AG10803 (cell line): ENCODE measurements at places on chromosomes 6 and 20.

DNA sequence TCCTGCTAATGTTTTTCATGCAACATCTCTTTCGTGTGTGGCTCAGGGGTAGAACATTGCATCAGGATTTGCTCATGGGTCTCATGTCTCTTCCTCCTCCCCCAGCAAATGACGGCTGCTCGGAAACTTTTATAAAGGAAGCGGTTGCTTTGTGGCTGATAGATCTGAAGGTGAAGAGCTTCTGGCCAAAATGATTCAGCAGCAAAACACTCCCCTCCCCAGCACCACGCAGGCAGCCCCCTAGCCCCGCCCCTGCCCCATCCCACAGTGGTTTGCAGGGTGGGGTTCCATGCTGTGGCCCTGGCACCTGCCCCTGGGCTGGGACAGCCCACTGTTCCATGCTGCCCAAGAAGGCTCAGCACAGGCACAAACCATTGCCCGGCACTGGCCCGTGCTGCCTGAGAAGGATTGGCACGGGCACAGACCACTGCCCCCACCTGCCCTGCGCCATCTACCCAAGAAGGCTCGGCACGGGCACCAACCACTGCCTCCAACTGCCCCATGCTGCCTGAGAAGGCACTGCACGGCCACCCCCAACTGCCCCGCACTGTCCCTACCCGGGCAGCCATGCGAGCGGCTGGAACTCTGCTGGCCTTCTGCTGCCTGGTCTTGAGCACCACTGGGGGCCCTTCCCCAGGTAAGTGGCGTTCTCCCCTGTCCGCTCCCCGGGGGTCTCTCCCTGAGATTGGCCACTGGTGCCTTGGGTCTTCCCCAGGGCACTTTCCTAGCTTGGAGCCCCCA lies at the start of gene CST7:
Gene CST7, plus strand, starts transcription at position 331 of the 741 bp plus-strand sequence. Its CDS starts 237 bp downstream, at position 568.
- DNase-seq = no peak

DNA sequence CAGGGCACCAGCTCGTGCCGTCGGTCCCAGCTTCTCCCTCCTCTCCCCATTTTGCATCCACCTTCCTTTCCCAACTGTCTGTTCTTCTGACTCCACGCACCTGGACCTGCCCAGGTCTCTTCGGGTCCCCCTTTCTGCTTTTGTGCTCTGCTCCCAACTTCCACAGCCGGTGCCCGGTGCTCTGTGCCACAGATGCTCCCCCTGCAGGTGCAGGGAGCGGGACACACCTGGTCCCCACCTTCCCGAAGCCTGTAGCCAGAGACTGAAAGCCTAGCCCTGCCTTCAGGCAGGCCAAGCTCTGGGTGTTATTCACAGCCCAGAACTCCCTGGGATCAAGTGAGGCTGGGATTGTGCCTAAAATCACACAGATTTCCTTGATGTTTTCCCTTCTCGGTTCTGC lies 24.6 kb upstream of the BMP7 start:
- no peak for DNase-seq

DNA sequence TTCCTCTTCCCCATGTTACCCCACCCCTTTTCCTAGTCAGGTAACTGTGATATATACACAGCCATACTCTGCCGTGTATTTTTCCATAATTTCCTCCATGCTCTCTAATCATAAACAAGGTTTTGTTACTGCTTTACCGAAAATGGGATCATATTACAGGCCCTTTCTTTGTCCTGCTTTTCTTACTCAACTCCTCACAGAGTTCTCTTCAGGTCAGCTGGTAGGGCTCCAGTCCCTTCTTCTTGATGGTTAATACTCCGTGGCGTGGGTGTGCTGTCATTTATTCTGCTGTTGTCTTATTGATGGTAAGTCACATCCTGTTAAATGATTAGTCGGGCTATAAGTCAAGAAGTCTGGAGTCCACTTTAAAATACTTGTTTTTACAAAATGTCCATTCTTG lies 24.9 kb upstream of the PI16 start:
- peak; percentile 58 for DNase-seq

GRCh38 chr6:36679043-36679833 lies 724 bp downstream of the CDKN1A start:
- DNase-seq = peak; percentile 59

GRCh38 chr6:165245287-165245686 lies 64.1 kb downstream of the C6orf118 start:
- peak; percentile 49 for DNase-seq

DNA sequence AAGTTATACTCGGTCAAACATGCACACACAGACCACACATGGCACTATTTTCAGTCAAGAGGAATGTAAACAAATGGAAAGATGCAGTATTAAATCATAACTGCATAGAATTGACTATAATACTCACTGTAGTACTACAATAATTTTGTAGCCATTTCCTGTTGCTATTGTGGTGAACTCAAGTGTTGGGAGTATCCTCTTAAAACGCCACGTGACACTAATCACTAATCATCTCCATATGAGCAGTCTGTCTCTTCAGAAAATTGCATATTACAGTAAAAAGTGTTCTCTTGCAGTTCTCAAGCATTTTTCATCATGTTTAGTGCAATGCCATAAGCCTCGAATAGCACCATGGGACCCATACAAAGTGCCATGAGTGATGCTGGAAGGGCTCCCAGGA lies 258.7 kb upstream of the ID4 start:
- peak; percentile 66 for DNase-seq

DNA sequence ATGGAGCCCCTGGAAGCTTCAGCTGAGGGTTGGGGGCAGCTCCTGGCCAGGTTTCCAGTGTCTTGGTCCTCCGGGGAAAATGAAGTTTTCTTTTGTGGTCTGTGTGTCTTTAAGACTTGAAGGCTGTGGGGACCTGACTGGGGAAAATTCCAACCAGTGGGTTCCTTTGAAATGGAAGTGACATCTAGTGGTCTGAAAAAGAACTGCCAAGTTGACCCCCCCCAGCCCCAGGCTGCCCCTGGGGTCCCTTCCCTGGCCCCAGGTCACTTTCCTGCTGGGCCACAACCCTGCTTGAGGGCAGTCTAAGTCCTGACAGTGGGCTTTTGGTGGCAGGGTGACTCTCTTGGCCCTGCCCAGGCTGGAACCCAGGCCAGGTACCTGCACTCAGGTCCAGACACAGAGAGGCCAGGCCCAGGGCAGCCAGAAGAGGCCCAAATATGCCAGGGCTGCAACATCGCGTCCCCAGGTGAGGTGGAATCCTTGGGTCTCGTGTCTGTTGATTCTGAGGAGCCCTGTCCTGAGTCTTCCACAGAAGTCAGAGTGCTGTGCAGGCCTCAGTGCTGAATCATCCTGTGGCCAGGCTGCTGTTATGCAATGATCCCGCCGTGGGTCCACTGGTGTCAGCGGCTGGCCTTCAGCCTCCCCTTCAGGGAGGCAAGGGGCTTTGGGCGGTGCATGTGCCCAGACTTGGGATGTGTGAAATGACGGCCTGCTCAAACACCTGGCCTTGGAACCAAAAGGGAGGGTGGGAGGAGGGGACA lies 68.4 kb downstream of the VEGFA start:
- DNase-seq = peak; percentile 82

GRCh38 chr6:113662093-113662665 lies 195.0 kb upstream of the MARCKS start:
- no peak for DNase-seq

DNA sequence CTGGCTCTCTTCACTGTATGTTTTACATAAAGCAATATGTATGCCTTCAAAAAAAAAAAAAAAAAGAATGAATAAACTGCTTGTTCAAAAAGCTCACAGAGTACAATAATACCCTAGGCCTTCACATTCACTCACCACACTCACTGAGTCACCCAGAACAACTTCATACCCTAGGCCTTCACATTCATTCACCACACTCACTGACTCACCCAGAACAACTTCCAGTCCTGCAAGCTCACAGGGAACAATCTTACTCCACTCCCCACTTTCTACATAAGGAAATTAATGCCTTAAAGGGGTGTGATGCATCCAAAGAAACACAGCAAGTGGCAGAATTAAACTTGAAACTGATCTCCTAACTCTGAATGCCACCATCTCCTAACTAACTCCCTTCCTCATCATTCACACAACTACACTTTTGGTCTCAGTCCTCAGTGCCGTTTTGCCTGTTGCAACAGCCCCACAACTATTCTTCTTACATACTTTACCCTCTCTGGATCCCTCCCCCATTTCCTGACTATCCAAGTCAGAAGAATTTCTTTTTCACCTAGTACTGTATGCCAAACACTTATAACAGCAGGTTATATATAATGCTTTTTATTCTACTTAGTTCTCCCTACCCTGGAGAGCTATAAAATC lies 34.2 kb downstream of the NHSL1 start:
- peak; percentile 95 for DNase-seq

DNA sequence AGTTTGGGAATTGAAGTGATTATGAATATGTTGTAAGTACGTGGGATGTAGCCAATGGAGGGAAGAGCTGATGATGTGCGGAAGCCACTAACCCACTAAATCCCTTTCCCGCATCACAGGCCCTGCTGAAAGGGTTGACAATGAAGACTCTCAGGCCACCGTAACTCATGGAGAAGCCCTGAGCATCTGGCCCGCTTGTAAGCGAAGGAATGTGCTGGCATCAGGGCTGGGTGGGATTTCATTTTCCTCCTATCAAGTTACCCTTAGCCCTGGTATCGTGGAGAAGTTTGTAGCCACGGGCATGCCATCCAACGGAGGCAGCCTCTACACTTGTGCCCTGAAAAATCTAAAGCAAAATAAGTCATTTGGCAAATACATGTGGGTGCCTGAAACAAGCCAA lies 355.0 kb downstream of the CDH26 start:
- no peak for DNase-seq

DNA sequence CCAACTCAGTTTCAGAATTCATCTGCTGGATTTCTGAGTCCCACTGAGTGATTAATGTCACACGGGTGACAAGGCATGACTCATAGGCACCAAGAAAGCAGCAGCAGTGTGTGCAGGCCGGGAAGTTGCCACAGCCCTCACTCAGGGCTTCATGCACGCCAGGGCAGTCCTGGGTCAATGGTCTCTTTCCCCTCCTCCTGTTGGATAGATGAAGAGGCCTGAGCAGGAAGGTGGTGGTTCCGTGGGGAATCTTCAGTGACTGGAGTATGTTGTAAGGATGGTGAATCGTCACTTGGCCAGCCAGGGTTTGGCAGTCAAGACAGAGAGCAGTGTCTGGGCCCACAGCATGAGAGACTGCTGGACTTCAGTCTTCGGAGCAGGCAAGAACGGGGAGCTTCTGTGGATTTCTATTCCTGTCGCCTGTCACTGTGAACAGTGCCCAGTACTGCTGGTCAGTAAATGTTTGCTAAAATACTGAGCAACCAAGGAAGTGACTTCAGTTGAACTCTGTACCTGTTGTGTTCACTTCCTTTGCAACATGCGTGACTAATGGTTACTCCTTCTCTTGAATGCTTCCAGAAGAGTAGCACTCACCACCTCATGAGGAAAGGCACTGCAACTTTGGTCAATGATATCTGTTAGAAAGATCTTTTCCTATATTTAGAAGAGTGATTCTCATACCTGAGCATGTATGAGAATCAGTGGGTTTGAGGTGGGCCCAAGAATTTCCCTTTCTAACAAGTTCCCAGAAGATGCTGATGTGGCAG lies 62.0 kb upstream of the CD93 start:
- DNase-seq = peak; percentile 88

DNA sequence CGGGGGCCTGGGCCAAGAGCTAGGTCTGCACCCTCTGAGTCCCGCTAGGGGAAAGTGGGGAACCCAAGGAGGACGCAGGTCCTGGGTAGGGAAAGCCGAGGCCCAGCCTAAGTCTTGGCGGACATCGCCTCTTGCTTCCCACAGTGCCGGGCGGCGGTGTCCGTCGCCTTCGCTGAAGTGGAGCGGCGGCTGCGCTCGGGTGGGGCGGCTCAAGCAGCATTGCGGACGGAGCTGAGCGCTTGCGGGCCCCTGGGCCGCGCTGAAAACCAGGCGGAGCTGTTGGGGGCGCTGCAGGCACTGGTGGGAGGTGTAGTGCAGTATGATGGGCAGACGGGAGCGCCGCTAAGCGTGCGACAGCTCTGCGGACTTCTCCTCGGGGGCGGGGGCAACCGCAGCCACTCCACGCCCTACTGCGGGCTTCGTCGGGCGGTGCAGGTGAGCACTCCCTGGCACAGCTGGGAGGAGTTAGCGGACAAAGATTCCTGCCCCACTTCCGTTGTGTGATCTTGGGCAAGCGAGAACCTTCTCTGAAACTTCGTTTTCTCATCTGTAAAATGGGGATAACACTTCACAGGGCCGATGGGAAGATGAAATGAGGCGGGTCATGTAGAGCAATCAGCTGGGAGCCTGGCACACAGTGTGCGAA lies 4.2 kb downstream of the PRSS16 start:
- peak; percentile 25 for DNase-seq

DNA sequence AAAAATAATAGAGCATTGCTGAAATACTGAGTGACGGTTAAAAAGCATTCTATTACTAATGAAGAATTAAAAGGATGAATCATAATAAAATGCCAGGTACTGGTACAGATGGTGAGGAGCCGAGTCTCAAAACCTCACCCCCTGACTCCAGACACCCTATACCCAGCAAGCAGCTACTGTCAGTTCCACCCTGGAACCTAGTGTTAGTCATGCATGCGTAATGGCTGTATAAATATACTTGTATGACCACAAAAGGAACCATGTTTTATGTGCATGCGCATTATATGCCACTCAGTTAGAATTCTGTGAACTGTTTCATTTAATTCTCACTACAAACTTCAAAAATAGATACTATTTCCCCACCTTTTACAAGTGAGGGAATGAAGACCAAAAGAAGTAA lies 568.7 kb upstream of the RNF217 start:
- DNase-seq = no peak

DNA sequence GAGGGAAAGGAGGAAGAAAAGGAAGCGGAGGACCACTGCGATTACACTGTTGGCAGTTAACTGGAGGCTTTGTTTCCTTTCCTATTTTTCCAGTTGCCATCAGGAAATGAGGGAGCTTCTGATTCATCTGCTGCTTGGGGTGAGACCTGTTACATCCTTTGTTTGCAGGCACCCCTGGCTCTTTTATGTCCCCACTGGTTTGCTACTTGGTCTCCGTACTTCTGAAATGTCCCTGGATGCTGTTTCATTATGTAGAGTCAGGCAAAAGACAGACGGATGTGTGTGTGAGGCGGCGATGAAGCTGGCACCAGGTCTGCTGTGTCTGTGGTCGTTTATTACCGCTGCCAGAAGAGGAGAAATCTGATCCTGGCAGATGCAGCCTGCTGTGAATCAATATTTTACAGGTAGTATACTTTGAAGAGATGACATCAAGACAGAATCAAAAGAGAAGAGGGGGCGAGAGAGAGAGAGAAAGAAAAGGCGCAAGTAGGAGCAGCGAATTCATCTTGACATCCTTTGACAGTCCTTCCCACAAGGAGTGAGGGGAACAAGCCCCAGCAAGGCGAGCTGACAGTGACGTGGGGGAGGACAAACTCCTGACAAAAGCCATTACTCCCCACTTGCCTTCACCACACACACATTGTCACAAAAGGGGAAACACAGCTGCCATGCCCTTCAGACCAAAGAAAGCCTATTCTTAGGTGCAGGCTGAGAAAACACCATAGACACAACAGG lies 145.9 kb upstream of the FBXL4 start:
- no peak for DNase-seq

DNA sequence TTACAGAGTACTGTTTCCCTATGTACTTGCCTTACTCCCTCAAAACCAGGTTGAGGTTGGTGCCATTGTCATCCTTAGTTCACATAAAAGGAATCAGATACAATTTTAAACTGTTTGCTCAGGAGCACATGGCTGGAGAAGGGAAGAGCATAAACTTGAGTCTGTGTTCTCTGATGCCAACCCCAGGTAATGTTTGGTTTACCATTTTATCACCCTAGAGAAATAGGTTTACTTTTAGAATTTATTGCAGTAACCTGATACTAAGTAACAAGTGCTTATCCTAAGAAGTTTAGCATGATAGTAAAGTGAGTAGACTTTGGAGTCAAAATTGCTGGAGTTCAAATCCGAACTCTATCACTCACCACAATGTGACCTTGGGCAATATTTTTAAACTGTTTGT lies 86.3 kb downstream of the RFPL4B start:
- DNase-seq = no peak

- DNase-seq = peak; percentile 38
These were observed 676.9 kb downstream of the HACE1 start for GRCh38 chr6:104182811-104183210.
